ENCODE measurements at places on chromosomes 2 and 18.

GRCh38 chr18:50633992-50634391 lies 74.1 kb downstream of the MAPK4 start:
- no peak for DNase-seq

DNA sequence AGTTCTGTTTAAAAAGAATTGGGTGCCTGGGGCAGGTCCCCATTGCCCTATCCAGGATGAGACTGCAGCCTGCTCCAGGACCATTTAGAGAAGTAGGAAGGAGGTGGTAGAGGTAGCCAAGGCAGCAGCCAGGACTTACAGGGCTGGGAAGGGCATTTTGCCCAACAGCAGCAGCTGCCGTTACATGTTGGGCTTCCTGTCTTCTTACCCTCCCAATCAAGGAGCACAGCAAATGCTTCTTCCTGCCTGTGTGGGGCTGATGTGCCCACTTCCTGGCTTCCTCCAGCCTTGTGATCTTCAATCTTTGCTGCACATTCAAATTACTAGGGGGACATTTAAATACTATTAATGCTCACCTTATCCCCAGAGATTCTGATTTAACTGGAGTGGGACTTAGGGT lies 112.0 kb downstream of the QPCT start:
- peak; percentile 7 for DNase-seq

DNA sequence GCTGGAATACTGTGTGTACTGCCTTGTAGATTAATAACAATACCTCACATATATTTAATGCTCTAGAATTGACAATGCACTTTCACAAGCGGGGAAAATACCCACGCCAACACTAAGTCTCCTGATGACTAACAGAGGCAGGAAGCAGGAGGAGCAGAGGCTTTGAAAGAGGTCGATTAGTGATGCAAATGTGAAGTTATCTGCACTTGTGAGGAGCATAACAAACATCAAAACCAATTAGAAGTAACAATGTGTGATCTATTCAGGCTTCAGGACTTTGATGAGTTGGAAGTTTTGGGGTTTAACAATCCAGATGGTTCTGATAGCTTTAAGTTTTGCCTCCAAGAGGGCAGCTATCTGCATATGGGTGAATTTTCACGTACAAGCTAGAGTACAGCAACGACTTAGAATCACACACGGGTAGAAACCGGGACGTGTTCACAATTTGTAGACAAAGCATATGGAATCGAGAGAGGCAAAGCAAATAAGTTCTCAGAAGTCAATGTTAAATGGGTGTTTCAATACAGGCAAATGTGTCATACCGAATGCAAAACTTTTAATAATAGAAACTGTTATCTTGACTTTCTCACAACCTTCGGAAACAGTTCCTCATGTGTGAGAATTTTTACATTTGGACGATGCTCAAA lies 114.5 kb downstream of the METTL8 start:
- DNase-seq: peak; percentile 40

- no peak for DNase-seq
These were observed 275.1 kb downstream of the TGIF1 start for GRCh38 chr18:3725115-3725514.

DNA sequence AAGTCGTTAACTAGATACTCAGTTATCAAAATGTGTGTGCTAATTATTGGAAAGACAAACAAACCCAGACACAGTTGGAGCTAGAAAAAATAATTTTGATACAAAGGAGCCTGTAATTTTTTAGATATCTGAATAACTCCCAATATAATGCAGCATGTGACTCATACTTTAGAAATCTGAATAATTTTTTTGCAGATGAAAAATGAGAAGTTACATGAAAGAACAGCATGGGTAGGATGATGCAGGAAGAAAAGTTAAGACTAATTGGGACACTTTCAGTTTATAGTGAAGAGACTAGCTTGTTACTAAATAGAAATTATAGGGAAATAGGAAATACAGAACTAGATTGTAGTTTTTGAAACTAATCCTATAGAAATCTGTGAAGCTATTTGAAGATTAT lies 945.8 kb downstream of the CBLN2 start:
- no peak for DNase-seq

DNA sequence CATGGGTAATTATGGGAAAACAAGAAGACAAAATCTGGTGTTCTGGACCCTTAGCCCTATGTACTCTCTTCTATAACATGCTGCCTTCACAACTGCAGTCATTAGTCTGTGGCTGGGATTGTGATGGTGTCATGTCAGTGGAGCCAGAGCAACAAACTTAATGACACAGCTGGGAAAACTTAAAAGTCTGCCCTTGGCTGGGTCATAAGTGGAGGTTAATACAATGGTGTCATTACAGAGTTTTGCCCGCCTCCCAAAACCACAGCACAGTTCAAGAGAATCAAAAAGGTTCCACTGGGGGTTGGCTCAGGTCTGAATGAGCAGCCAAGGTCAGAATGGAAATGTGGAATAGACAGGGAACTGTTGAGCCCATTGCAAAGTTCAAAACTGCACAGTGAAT lies 455.7 kb upstream of the PIK3C3 start:
- DNase-seq: no peak

GRCh38 chr2:147636886-147637285 lies 207.9 kb upstream of the ACVR2A start:
- no peak for DNase-seq

- no peak for DNase-seq
These were observed 74.6 kb upstream of the GALNT5 start for GRCh38 chr2:157182834-157183396.

DNA sequence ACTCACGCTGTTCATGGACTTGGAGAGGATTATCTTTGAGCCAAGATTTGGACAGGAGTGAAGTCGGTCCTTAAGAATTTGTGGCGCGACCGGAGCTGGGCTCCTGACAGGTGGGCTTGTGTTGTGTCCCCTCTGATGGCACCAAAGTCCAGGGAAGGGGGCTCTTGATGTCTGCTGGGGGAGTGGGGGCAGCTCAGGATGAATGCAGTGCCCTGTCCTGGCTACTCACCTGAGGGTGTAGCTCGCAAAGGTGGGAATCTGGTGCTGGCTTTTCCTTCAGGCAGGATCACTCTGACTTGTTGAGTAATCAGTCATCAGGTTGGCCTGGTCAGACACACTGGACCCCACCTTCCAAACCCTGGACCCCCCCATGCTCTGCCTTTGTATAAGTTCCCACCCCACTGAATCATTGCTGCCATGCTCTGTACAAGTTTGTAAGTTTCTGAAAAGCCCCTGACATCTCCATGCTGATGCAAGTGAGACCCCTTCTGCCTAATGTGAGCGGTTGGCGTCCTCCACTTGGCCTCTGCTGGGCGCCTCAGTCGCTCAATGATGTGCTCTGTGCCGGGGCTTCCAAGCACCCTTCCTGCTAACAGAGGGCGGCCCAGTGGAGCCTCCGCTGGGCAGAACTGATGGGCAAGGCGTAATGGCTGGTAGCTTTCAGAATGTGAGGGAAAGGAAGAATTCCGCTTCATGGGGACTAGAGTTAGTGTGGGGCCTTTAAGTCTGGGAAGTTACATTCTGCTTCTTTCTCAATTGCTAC lies 196.1 kb downstream of the MGAT5 start:
- DNase-seq: no peak

DNA sequence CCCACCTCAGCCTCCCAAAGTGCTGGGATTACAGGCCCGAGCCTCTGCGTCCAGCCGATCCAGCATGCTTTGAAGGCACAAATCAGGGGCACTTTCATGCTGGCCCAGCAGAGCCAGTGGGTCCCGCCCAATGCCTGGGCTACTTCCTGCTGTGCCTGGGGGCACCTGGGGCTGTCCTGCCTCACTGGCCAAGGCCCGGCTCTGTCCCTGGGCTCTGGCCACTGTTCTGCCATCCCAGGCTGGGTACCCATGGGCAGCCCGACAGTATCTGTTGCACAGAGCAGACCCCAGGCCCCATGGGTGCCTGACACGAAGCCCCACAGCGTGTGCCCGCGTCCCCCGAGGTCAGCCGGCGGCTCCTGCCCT lies 6.8 kb upstream of the GAL3ST2 start:
- DNase-seq: no peak

GRCh38 chr2:7007846-7008741 lies 90.9 kb downstream of the RNF144A start:
- no peak for DNase-seq

DNA sequence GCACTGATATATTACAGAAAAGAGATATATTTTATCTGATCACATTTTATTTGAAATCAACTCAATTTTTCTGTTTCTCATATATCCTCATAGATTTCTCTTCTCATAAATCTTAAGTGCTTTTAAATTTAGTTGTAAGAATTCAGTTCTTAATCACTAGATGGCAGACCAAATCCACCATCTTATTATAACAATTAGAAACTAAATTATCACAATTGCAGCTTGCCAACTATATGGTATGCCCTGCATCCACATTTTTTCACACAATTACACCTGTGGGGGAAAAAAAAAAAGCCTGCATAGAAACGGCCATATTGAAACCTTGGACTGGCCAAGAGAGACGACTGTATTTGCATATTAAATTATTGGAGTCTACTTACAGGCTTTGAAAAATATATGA lies 64.4 kb downstream of the COL5A2 start:
- DNase-seq: no peak

DNA sequence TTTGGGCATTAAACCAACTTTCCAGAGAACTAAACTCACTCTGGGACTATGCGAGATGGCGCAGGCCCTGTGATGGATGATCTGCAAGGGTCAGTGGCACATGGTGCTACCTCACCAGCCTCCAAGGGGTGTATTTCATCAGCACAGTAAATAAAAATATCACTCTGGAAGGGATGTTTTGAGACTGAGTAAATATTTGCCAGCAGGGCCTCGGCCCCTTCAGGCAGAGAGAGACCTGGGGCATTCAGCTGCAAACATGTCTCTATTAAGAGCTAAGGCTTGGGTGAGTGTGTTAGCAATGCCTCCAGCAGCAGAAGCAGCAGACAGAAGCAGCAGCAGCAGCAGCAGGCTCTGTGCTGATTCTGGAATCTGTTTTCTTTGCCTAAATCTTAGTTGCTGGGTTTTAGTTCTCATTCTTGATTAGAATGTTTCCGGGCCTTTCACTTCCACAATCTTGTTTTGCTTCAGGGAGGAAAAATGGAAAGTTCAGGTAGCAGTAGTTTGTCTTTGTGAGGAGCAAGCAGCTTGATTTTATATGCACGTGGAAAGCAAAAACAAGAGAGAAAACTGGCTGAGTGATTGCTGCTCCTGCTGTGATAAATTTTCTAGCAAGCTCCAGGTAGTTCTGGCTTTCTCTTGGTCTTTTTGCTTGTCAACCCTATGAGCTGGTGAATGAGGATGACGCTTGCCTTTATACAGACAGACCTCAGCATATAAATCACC lies 18.6 kb downstream of the ADCYAP1 start:
- no peak for DNase-seq

DNA sequence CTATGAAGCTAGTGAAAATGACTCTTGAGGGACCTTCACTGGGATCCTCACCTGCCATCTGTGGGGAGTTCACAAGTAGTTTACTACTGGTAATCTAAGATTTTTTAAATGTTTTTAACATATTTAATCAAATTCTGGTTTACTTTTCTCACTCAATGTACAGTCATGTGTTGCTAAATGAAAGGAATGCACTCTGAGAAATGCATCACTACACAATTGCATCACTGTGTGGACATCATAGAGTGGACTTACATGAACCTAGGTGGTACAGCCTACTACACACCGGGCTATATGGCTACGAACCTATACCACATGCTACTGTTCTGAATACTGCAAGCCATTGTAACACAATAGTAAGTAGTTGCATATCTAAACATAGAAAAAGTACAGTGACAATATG lies 528.0 kb downstream of the BCL11A start:
- DNase-seq: no peak

DNA sequence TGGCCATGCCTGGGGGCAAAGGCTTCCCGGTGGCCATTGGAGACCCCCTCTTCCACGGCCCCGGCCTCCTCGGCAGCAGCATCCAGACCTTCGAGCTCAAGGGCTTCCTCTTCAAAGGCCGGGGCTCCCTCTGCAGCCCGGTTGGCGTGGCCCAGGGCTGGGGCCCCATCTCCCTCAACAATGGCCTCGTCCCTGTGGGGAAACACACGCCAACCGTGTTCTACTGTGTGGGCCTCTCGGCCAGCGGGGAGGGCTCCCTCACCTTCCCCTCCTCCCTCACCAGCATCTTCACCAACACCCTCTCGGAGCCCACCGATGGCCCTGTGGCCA lies 2.7 kb downstream of the RTP5 start:
- no peak for DNase-seq

DNA sequence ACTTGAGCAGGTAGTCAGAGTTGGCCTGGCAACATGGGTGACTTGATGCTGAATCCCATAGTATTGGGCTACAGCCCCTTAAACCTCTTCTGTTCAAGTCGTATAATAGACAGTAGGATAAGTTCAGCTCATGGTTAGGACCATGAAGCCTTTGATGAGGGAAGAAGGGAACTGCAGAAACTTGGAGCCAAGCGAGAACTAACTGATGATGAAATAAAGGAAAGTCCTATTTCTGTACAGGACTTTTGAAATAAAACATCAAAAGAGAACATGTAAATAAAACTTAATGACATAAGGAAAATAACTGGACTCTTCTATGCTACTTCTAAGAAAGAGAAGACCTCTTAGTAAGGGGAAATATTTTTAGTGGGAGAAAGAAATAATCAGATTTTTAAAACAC lies 51.2 kb upstream of the UGP2 start:
- DNase-seq: no peak

GRCh38 chr2:171271971-171272436 lies 111.3 kb upstream of the TLK1 start:
- DNase-seq: no peak

GRCh38 chr2:235709124-235709813 lies 215.4 kb downstream of the AGAP1 start:
- DNase-seq: no peak

GRCh38 chr2:113184531-113185230 lies 10.9 kb downstream of the PSD4 start:
- no peak for DNase-seq

- no peak for DNase-seq
These were observed 45.6 kb upstream of the ITGAV start for GRCh38 chr2:186544255-186544675.

GRCh38 chr18:45387229-45387628 lies 228.0 kb upstream of the SLC14A2 start:
- no peak for DNase-seq

GRCh38 chr2:228549441-228550007 lies 368.0 kb upstream of the SPHKAP start:
- no peak for DNase-seq

GRCh38 chr2:10410001-10410822 lies 37.9 kb downstream of the ODC1 start:
- DNase-seq: no peak

- no peak for DNase-seq
These were observed 15.7 kb upstream of the LYPD6 start for GRCh38 chr2:149314687-149315086.

- no peak for DNase-seq
These were observed 863.7 kb upstream of the VRK2 start for GRCh38 chr2:57182916-57183315.

GRCh38 chr18:38369772-38370690 lies 804.4 kb upstream of the CELF4 start:
- DNase-seq: no peak

GRCh38 chr2:6913415-6914157 lies 3.6 kb upstream of the RNF144A start:
- peak; percentile 30 for DNase-seq
